ENCODE measurements at places on chromosomes 6 and 20. TPM values are rescaled to one million over a fixed set of nuclear protein-coding genes. Genes with fewer than 3 reads are reported as not detected.

Gene SIRPG
- total RNA-seq, result not detected

Gene STK4
- total RNA-seq, result 26.3 TPM

Gene PYGB
- 69.2 TPM for total RNA-seq

Gene MEI4
- total RNA-seq, result 0.04 TPM

Gene GMPR
- total RNA-seq, result 2.2 TPM

Gene ZNF391
- total RNA-seq, result 1.0 TPM

Gene RPS21
- 1,891 TPM for total RNA-seq

Gene KCNK16
- not detected for total RNA-seq

Gene FAM83C
- not detected for total RNA-seq

Gene NNAT
- total RNA-seq, result 5.3 TPM

GRCh38 chr20:60313614-60314013 is 355.4 kb downstream of the CDH26 start:
- ATAC-seq, result no peak

GRCh38 chr20:64239449-64240242 is 15.9 kb upstream of the PCMTD2 start:
- no peak for ATAC-seq

DNA sequence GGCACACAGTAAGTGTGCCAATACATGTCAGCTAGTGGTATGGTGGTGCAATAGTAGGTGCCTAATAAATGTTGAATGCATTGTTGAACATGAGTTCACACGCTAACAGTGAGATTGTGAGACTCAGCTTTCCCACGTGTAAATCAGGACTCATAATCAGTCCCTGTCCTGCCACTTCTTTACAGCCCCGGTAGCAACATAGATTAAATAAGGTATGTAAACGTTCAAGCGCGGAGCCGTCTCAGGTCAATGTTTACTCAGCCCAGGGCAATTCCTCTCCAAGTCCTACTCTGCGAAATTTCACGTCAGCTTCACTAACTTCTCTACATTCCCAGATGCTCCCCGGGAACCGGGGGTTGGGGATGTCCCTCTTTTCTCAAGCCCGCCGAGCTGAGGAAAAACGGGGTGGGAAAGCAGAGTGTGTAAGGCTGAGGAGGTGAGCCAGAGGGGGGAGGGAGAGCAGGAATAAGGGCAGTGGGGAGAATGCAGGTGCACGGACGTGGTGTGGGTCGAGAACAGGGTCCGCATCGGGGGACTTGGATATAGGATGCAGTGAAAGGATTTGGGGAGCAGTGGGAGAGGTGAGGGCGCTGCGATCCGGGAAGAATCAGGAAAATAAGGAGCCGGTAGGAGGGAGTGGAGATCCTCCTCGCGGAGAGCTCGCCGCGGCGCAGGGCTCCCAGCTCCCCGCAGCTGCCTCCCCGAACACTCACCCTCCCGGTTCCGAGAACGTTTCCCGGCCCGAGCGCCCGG is 544 bp upstream of the TP53INP2 start:
- no peak for ATAC-seq

DNA sequence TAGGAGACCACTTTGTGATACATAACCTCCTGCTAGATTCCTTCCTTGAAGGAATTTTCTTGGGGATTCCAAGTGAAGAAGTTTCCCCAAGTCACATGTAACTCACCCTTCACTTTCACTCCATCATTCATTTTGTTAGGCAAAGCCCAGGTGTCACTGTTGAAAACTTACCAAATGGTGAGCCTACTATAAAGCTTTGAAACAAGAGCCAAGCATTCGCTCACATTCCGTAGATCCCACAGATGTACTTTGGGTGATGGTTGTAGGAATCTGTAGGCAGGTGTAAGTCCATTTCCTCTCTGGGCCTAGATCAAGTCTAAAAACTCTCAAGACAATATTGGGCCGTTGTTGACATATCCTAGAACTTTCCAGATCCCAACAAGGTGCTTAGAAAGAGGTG is 74.1 kb downstream of the PRDM1 start:
- no peak for ATAC-seq

DNA sequence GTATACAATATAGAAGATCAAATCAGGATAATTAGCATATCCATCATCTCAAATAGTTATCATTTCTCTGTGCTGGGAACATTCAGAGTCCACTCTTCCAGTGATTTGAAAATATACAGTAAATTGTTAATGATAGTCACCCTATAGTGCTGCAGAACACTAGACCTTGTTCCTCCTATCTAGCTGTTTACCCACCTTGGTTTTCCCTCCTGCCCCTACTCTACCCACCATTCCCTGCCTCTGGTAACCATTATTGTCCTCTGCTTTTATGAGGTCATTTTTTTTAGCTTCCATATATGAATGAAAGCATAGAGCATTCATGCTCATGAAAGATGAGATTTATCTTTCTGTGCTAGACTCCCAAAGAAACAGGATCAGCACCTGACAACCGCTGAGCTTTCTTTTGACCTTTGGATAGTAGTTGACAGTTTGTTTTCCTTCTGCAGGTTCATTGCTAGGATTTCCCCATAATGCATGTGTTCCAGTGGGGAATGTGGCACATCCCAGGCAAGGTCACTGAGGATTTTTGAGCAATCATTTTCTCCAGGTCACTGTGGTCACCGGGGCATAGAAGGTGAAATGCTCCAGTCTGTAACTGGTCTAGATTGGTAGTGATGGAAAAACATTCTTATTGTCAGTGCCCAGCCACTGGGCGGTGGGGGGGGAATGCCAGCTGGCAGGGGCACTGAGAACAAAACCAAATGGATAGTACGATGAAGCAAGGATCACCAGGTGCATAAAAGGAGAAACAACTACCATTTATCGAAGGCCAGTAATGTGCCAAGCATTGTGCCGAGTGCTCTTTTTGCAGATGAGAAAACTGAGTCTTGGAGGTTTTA is 33.6 kb upstream of the BCAS1 start:
- ATAC-seq, result no peak

DNA sequence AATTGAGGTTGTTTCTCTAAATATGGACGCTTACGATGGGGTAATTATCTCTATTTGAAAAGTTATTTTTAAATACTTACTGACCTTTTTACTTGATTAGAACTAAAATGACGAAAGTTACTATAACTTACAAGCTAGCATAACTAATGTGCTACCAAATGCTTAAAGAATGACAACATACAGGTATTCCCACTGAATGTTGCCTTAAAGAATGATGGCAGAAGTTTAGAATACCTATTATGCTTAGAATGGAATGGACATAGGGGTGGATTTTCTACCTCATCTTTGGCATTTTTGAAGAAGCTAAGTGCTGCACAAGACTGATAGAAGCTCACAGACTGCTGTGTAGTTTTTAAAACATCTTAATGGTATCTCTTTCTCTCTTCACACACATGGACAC is 284.8 kb downstream of the THBS2 start:
- no peak for ATAC-seq

DNA sequence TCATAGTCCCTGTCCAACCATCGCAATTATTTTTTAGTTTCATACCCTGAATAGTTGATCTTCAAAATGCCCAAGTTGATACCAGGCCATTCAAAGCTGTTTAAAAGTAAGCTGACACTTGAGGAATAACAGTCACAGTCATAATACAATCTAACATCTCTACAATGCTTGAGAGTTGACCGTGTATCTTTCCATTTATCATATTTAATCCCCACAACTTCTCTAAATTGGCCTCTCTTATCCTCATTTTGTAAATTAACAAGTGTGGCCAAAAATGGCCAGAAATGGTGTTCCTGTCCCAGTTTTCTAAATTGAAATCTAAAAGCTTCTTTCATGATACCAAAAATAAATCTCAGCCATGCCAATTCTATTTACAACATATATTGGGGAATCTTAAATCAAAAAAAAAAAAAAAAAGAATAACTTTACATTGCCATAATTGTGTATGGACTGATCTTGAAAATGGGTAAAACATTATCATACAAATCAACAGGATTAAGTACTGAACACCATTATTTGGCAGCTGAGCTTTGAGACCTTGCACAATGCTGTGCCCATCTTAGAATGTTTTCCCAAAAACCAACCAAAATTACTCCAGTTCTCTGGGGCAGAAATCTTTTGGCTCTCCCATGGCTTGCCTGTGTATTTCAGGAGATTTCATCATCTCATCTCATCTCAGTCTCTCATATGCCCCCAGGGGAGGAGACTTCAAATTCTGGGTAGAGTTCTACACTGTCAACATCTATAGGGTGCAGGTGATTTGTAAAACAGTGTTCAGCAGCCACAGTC is 448.7 kb upstream of the JARID2 start:
- no peak for ATAC-seq

DNA sequence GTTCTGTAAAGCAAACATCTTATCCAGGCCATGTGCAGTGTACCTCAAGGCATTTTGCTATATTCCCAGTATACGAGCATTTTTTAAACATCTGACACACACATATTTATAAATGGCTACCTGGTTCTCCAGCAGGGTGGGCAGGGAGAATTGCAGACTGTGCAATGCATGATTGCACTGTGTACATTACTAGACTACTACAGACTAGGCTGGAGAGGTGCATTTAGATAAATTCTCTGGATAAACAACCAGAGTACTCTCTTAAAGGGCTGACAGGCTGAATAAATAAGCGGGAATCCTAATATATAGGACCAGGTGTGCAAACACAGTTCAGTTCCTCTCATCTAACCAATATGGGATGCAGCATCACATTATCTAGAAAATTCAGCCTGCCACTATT is 428.3 kb upstream of the ARID1B start:
- ATAC-seq, result no peak

DNA sequence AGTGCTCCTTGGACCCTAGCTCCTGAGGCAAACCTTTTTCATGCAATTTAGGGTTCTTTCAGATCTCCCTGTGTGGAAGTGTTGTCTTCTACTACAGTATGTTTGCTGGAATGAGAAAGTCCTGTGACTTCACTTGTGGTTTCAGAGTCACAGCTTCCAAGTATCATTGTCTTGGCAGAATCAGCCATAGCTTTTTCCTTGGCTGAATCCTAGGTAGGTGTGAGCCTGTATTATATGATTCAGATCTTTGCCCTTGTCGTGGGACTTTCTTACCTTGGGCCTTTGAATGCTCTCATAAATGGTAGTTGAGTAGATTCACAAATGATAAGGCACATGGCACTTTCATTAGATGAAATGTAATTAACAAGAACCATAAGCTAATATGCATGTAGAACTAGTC is 16.5 kb downstream of the CARMIL1 start:
- ATAC-seq, result no peak

GRCh38 chr6:20991910-20992309 is 457.7 kb downstream of the CDKAL1 start:
- no peak for ATAC-seq

DNA sequence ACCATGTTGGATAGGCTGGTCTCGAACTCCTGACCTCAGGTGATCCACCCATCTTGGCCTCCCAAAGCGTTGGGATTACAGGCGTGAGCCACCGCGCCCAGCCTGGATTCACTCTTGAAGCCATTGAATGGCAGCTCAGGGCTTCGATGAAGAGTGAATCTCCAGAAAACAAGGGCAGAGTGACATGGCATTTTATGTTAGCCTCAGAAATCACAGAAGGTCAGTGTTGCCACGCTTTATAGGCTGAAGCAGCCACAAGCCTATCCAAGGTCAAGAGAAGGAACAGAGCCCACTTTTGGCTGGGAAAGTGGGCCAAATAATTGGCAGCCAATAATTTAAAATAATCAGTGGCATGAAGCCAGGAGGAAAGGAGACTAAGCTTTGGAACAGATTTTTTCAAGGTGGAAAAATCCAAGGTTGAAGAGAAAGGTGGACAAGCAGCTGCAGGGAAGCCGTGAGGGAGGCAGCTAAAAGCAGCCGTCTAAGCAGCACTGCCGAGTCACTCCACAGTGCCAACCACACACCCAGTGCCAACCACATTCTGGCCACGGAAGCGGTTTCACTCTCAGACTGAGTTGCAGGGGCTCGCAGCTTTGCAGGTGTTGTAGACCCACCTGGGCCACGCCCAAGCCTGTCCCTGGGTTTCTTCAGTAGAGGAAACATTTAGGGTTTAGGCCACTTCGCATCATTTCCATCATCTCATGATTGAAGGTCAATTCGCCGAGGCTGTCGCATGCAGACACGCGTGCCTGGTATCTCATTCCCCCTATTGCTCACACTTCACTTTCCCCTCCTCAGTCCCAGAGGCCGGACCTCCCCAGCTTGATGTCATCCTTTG is 17.4 kb upstream of the AVP start:
- no peak for ATAC-seq

DNA sequence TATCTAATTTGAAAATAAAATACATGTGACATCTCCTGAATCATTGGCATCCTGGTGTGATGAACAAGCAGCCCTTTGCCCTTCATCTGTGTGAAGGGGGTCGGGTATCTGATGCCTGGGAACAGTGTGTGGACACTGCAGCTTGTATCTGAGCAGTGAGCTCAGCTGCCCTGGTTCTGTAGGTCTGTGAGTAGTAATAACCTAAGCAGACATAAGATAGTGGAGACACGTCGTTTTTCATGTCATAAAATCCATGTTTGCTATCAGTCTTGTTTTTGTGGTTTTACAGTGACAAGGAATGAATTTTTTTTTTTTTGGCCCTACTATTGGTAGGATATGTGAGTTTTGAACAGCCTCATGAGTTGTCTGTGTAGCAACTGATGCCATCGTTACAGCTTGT is 133.0 kb downstream of the JARID2 start:
- no peak for ATAC-seq

DNA sequence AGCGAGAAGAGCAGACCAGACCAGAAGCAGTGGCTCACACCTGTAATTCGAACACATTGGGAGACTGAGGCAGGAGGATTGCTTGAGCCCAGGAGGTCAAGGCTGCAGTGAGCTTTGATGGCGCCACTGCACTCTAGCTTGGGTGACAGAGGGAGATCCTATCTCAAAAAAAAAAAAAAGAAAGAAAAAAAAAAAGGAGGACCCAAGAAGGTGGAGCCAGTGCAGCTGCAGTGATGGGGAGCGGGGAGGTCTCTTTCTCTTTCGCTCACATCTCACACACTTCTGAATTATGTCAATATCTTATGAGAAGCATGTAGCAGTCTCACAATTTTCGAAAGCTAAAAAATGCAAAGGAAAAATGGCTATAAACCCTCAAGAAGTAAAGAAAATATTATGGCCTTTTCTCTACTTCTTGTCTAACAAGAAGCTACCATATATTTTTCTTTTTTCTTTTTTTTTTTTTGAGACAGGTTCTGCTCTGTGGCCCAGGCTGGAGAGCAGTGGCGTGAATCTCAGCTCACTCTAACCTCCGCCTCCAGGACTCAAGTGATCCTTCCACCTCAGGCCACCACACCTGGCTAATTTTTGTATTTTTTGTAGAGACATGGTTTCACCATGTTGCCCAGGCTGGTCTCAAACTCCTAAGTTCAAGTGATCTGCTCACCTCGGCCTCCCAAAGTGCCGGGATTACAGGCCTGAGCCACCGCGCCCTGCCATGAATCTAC is 3.8 kb upstream of the SPO11 start:
- ATAC-seq, result no peak

DNA sequence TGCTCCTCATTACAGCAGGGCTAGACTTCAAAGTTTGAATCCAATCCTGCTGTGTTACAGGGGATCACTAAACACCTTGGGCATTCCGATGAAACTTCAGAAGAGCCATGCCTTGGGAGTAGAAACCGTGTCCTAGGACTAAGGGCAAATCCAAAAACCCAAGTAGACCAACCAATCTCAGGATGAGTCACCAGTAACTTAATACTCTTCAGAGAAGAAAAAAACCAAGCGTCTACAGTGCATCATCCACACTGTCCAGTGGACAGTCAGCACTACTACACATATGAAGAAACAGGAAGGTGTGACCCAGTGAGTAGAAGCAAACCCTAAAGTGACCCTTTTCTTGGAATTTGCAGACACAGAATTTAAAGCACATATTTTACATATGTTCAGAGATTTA is 39.5 kb upstream of the VAPB start:
- ATAC-seq, result peak; percentile 27
